ENCODE measurements at places on chromosomes 3 and 15.

DNA sequence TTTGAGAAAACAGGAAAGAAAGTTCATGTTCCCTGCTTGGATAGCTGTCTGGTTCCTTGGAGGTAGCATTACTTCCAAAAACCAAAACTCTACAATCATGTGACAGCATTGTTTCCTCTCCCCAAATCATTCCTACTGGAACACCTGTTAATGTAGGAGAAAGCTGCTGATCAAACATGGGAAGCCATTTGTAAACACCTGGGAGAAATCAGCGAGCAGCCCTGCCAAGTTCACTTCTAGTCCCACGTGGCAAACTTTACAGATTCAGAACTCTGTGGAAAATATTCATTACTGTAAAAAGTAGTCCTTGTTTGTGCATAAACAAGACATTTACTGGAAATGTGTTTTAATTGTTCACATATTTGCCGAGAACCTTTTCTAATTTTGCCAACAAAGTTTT, 275.5 kb upstream of the AZI2 start:
- no peak for DNase-seq

DNA sequence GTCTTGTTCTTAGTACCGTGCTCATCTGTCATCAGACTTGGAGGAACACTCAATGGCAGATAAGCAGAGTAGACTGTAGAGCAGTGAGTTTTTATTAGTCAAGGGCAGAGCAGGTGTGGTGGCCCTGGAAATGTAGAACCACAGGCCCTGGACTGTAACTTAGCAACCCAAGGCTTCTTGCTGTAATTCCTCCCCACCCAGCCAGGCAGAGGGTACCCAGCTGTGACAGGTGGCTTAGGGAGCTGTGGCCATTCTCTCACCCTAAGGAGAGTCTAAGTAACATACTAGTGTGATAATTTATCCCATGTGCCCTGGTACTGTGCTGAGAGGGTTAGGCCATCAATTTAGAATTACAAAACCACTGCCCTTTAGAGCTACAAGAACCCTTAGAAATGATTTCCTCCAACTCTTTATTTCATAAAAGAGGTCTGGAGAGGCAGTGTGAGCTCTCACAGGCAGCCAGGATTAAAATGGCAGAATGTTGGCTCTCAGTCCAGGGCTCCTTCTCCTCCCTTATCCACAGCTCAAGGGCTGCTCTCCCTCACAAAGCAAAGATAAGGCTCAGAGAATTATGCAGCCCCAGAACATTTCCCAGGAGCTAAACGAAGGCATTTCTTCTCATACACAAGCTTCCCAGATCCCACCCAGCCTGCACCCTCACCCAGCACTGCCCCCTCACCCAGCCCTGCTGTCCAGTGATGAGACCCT, 3.0 kb downstream of the POMGNT2 start:
- no peak for DNase-seq

GRCh38 chr3:82643948-82644347, 882.5 kb upstream of the GBE1 start:
- no peak for DNase-seq

GRCh38 chr3:22858486-22858885, 344.6 kb upstream of the UBE2E2 start:
- DNase-seq = no peak

- DNase-seq = no peak
Measured at GRCh38 chr3:2420919-2421318, 322.3 kb downstream of the CNTN4 start.

DNA sequence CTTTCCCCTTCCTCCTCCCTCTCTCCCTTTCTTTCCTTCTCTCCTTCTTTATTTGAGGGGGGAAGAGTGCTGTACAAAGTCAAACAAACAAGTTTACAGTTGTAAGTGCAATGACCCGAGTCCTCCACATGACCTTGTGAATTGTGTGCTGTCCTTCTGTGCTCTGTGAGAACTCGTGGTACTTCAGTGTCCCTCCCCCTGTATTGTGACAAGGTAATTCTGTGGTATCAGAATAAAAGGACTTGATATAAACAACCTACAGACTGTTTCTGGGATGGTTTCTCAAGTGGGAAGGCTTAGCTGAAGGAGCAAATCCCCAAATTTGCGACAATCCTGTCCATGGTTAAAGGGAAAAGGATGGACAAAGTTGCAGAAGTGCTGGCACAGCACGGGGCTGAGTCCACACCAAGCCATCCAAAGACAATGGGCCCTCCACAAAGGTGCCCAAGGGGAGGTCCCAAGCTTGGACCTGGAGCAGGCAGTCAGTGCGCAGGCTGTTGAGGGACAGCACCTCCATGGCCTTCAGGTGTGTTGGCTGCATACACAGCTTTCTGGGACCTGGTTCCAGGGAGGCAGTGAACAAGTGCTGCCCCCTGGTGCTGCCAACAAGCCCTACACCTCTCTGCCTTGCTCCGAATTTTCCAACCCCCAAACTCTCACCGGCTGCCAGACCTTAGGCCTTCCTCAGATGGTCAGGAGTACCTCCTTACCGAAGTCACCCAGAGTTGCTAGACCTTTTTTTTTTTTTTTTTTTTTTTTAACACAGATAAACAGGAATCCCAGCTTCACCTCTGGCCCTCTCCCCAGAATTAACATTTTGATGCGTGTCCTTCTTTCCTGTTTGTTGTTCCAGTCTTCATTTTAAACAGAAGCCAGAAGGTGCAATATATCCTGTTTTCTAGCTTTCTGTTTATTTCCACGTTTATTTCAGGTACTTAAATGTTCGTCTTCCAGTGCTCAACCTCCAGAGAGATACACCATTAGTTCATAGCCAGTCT, 2.6 kb upstream of the APEH start:
- peak; percentile 45 for DNase-seq

DNA sequence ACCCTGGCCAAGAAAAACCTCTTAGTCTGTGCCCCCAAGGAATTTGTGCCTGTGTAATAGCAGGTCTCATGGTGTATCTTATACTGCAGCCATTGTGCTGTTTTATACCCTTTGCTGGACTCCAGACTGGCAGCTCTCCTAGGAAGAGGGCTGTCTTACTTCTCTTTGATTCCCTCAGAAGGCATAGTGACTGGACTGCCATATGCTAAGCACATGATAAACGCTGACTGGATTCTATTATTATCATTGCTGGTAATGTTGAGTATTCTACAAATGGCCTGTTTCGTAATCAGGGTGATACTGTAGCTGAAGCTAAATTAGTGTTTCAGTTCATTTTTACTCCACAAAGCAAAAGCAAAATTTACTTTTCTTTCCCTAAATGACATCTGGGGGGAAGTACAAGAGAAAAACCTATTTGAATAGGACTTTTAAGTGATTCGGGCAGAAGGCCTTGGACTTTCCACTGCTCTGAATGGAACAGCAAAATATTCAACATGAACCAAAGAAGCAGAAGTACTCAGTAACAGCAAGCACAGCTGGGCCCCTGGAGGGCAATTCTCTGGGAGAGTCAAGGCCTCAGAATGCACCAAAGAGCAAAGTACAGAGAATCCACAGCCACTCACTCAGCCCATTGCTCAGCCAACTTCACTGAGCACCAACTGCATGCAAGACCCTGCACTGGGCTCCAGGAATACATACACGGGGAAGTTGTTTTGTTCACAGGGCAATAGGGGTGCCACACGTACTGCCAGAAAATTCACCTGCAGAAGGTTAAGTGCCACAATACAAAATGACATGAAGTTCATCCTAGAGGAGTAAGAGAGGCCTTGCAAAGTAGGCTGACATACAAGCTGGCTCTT, 7.9 kb upstream of the BCL2A1 start:
- peak; percentile 54 for DNase-seq

- no peak for DNase-seq
Measured at GRCh38 chr15:57215881-57216280, 160.4 kb upstream of the CGNL1 start.

DNA sequence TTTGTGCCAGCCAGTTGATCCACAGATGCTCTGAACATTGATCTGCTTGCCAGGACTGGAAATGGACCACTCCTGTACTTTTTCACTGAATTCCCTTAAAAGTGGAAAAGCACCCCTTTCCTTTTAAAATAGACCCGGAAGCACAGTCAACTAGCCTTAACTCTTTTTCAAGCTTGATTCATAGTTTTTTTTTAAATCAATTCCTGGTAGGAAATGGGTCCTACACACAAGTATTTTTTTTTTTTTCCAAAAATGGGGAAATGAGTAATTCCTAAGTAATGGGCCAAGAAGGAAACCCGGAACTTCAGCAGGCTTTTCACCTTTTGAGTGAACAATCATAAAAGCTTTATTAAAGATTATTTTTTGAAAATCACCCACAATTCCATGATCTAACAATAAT, 234.4 kb upstream of the ADAMTS9 start:
- no peak for DNase-seq

DNA sequence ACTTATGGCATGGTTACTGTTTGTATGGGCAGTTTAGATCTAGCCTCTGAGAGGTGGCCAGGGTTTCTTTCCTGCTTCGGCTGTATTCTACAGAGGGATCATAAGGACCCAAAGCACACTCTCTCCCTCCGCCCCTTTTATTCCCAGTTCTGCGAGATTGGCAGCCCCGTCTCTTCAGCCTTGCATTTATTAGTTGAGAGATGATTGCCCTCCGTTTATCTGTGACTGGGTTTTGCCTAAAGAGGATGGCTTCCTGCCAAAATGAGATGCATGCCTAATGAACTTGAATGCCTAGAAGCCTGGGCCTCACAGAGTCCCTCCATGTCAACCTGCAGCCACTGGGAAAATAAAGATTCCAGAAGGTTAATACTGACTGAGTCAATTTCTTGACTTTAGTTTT, 97.1 kb upstream of the CHL1 start:
- DNase-seq = no peak

DNA sequence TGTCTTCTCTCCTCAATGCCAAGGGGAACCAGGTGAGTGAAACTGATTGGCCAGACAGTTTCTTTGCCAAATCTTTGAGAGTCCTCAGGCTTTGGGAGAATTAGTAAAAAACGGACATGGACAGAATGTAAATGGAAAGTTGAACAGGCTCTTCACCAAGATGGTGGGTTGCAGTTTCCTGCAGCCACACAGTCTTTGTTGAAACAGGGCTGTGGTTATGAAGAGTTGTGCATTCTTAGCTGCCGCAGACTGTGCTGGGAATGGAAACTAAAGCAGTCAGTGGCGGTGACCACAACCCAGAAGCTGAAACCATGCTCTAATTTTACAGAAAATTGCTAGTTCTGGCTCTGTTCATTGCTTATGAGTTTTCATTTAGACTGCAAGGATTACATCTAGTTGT, 42.1 kb upstream of the TASOR start:
- DNase-seq = no peak

- DNase-seq = no peak
Measured at GRCh38 chr3:156418428-156418827, 136.5 kb downstream of the SSR3 start.

DNA sequence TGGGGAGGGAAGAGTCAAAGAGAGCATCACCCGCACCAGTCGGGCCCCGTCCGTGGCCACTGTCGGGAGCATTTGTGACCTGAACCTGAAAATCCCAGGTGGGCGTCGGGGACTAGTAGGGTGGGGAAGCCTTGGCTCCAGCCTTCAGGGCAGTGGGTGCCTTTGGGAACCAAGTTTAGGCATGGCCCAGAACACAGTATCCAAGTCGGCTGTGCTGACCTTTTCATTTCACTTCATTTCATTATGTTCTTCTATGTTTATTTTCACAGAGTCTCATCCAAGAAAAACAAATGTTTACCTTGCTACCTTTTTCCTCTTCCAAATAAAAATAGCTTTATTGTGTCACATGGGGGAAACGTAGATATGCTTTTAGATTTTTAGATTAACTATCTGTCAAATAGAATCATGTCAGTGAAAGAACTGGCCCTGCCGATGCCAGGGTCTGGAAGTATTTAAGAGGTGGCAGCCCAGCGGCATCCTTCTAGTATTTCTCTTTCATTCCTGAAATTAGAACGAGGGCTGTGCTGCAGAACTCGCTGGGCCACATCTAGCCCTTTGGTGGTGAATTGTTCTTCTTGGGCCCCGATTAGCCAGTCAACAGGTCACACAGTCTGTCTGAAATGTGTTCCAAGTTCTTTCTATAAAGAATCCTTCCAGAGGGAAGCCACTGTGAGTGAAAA, 60.5 kb downstream of the DNASE1L3 start:
- DNase-seq = no peak

DNA sequence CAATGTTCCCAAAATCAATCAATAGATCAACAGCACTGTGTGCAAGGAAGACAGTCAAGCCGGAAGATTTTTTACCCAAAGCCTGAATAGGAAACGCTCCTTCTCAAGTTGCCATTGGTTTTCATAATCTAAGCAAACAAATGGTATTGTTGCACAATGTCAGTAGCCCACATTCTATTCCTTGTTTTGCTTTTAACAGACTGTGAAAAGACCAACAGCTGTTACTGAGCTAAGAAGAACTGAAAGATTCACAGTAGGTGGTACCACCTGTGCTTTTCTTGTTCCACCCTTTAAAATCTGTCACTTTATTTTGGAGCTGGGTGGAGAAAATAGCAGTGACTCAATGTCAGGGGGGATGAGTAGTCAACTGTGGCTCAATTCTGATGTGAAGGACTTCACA, 357.5 kb upstream of the CADM2 start:
- no peak for DNase-seq

GRCh38 chr3:70608434-70608833, 296.0 kb upstream of the MDFIC2 start:
- no peak for DNase-seq

DNA sequence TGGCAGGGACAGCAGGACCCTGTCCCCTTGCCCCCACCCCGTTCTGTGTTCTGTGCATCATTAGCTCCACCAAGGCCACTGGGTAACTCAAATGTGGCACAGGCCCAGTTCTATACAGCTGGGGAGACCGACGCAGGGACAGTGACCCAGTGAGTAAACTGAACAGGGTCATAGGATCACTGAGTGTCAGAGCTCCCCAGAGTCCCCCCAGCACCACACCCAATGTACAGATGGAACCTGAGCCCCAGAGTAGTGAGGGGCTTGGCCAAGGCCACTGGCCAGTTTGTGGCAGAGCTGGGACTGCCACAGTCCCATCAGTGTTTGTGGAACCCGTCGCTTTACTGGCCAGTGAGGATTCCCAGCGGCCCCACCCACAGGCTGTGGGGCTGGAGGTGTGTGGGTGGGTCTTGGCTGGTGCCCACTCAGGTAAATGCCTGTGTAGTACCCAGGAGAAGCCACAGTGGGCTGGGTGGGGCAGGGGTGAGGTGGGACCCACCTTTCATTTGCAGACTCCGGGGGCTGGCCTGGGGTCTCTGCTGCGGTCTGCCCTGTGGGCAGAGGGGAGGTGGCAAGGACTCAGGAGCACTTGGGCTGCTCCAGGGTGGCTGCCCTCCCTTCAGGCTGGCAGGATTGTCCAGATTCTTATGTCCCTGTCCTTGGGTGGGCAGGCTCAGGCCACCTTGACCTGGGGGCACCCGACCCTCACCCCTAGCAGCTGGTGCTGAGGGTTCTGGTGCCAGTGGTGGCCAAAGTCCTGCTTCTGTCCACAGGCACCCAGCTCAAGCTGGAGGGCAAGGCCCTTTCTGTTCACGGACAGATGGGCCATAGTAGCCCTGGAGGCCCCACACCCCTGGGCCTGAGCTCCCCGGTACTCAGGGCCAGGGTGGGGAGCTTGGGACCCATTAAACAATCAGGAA, 11.6 kb upstream of the CLK3 start:
- no peak for DNase-seq

DNA sequence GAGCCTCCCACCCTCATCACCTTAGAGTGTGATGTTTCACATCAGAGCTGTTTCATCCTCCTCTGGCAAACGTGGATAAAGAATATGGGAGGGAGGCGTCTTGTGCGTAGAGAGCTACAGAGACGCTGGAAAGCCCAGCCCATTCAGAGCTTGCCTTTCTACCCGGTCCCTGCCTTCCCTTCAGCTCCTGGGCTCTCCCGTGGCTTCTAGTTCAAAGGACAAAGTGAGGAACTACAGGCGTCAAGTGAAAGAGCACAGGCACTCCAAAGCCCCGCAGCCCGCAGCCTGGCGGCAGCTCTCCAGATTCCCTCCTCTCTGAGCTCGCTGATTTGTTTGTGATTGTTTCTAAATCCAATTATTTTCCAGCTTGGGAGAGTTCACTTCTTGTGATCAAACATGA, 197.1 kb upstream of the IGF1R start:
- DNase-seq = no peak
